Fibroblast of gingiva (primary cell): ENCODE measurements at places on chromosomes 2 and 18.

DNA sequence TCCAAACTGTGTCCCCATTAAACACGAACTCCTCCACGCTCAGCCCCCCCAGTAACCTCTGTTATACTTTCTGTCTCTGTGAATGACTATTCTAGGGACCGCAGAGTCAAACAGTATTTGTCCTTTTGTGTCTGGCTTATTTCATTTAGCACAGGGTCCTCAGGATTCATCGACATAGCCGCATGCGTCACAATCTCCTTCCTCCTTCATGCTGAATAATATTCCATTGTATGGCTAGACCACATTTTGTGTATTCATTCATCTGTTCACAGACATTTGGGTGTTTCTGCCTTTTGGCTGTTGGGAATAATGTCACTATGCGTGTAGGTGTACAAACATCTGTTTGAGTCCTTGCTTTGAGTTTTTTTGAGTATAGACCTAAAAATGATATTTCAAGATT lies 80.9 kb downstream of the SH3RF3 start:
- no peak for DNase-seq

GRCh38 chr2:177900082-177900481 lies 172.5 kb downstream of the PDE11A start:
- DNase-seq = no peak

- DNase-seq = peak; percentile 11
These were observed 31.6 kb downstream of the MARCO start for GRCh38 chr2:118973542-118973951.

DNA sequence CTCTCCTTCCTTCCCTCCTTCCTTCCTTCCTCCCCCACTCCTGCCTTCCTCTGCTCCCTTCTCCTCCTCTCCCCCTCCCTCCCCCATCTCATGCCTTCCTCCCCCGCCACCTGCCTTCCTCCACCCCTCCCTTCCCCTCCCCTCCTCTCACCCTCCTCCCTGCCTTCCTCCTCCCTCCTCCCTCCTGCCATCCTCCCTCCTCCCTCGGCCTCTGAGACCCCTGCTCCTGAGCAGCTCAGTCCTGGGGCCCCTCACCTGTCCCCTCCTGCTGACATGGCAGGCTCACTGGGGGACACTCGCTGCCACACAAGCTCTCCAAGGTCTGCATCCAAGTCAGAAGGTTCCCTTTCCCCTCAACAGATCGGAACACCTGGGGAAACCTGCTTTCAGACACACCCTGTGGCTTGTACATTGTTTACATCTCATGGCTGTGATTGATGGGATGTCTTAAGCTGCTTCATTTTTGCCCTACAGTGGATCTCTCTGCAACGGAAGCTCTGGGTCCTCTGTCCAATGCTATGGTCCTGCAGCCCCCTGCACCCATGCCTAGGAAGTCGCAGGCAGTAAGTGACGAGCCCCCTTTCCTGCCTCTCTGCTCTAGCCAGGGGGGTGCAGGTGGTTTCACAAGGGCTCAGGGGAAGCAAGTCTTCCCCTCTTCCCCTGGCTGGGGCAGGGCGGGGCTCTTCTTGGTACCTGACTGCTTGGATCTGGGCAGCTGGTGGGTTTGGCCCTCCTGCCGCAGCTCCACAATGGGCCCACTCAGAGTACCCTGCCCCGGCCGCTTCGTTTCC lies 22.9 kb downstream of the ITGB1BP1 start:
- DNase-seq = no peak

- DNase-seq = peak; percentile 68
These were observed 34.9 kb downstream of the SERPINE2 start for GRCh38 chr2:224004105-224004695.
